ENCODE measurements at places on chromosomes 1 and 21.

- DNase-seq: no peak
Measured at GRCh38 chr1:91070298-91070697, 48.5 kb upstream of the ZNF644 start.

GRCh38 chr1:243970077-243970476 lies 81.0 kb upstream of the ZBTB18 start:
- DNase-seq: no peak

- no peak for DNase-seq
Measured at GRCh38 chr1:15674386-15675159, 9.5 kb upstream of the PLEKHM2 start.

DNA sequence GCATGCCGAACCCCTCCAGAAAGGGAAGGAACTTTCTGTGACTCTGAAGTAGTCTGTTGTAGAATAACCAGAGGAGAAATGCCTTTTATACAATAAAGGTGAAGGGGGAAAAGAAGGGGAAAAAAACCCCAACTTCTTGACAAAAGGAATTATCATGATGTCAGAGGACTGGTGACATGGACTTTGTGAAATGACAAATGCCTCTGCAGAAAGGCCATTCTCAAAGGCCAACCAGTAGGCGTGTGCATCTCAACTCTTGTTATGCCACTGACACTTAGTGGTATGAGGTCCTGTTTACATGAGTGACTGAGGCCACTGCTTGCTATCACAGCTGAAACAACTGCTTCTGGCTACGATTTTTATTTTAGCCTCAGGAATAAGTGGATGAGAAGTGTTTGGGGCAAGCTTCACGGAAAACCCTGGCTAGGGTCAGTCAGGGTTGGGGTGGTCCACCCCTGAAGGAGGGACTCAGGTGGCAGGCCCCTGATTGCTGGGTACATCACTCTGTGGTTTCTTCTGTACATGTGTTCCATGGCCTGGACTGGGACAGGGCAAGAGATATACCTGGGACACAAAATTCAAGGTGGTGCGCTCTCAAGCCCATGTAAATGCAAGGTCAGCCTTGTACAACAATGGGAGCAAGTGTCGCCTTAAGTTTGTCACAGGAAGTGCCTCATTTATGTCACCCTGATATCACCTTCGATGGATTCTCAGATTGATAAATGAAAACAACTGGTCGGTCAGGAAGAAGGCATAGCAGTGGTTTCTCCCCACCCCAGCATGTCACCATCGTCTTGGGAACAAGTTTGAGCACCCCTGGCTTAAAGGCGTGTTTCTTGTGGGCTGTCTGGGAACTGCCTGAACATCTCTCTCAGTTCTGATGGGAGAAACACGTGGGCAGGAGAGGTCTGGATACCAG lies 12.4 kb downstream of the RUNX1 start:
- DNase-seq: no peak

DNA sequence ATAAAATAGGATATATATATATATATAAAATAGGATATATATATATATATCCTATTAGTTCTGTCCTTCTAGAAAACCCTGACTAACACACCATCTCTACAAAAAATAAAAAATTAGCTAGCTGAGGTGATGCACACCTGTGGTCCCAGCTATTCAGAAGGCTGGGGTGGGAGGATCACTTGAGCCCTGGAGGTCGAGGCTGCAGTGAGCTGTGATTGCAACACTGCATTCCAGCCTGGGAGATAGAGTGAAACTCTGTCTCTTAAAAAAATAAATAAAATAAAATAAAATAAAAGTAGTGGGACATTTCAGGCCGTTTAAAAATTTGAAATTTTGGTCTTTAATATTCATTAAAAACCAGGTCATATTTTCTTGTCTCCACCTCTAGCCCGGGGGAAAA lies 4.2 kb upstream of the RRP1 start:
- DNase-seq: no peak

- no peak for DNase-seq
Measured at GRCh38 chr1:65388908-65389695, 31.4 kb upstream of the LEPR start.

DNA sequence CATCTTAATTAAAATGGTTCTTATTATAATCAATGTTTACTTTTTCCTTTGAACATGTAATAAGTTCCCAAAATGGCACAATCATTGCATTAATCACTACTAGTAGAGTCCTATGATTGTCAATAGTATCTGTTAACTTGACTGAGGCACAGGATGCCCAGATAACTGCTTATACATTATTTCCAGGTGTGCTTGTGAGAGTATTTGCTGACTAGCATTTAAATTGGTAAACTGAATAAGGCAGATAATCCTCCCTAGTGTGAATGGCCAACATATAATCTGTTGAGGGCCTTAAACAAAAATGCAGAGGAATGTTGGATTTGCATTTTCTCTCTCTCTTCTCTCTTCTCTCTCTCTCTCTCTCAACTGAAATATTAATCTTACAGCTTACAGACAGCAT lies 999.3 kb upstream of the TMPRSS15 start:
- no peak for DNase-seq

GRCh38 chr1:193185901-193186731 lies at the start of gene B3GALT2:
Gene B3GALT2, minus strand, starts transcription at chr1:193186613. Its CDS starts 5,051 bp downstream, at chr1:193181562.
- DNase-seq: peak; percentile 51

GRCh38 chr1:156795787-156796186 lies 20.9 kb downstream of the SH2D2A start:
- no peak for DNase-seq

DNA sequence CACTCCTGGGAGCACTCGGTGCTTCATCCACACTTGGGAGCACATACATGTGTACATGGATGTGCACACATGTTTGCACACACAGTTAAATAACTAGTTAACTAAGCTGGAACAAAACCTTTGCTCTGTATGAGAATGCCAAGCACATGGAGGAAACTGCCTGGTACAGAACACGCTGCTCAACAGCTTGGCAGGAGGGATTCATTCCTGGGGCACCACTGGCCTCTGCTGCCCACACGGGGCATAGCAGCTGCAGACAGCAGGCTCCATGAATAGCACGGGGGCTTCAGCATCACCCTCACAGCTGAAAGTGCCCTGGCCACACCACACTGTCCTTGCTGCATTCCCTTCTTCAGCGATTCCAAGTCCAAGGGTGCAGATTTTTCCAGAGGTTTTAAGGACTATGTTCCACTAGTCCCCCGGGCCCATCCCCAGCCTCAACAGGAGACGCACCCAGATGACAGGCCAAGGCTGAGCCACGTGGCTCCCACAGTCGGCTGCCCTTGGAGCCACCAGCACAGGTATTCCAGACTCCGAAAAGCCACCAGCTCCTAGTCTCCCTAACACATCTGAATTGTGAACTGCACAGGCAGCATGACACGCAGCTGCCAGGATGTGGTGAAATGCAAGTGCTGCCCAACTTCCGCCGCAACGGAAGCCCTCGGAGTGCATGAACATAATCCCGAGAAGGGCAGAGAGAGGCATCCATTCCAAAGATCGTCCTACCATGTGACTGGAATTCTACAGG lies 16.9 kb downstream of the NPHP4 start:
- DNase-seq: peak; percentile 52

- DNase-seq: peak; percentile 6
Measured at GRCh38 chr1:107545056-107545577, 404.3 kb downstream of the NTNG1 start.

GRCh38 chr1:157096881-157097280 lies 2.7 kb downstream of the ETV3L start:
- DNase-seq: no peak

DNA sequence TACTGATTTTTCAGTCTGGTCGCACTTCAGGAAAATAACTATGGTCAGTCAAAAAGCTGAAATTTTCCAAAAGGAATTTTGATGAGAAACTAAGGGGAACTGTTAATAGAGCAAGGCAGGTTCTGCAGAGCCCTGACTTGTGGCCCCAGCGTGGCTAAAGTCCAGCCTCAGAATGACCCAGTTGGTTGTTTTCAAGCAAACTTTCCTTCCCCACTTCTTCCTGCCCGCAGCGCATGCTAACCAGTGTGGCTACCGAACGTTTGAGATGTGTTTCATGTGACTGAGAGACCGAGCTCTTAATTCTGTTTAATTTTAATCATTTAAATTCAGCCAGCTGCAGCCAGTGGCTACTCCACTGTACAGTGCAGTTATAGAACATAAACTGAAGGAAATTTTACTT lies 6.2 kb upstream of the IL10RB start:
- no peak for DNase-seq

GRCh38 chr21:32270748-32271147 lies 8.1 kb downstream of the MIS18A start:
- DNase-seq: no peak

- DNase-seq: peak; percentile 25
Measured at GRCh38 chr1:119771016-119771415, 2.3 kb upstream of the HMGCS2 start.

- DNase-seq: no peak
Measured at GRCh38 chr1:48645883-48646282, 130.8 kb downstream of the BEND5 start.

DNA sequence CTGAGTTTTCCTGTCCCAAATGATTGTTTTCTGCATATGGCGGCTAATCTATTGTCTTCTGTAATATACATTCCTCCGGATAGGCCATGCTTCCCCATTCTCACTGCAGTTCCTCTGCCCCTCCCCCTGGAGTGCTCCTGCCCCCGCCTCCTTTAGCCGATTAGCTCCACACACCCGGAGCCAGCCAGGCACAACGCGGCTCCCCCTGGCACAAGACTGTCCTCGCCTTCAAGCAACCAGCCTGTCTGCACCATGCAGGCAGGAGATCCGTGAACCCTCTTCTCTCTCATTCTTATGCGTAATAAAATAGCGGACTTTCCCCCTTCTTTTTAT lies 18.0 kb downstream of the SERTAD4 start:
- no peak for DNase-seq

DNA sequence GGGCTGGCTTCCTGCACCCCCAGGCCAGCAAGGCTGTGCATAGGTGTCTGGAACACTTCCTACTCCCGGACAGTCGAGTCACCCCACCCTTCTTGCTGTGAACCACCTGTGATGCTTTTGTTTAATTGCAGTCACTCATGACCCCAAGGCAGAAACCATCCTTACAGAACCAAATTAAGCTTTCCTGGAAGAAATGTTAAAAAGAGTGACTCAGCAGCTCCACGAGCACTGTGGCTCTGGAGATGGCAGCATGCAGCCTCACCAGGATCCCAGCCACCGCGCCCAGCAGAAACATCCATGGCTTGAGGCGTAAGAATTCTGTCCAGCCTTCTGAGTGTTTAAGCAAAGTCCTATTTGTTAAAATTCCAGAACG lies 28.8 kb downstream of the SNAP47 start:
- peak; percentile 57 for DNase-seq

- DNase-seq: peak; percentile 95
Measured at GRCh38 chr1:101200513-101200912, 36.3 kb upstream of the S1PR1 start.

DNA sequence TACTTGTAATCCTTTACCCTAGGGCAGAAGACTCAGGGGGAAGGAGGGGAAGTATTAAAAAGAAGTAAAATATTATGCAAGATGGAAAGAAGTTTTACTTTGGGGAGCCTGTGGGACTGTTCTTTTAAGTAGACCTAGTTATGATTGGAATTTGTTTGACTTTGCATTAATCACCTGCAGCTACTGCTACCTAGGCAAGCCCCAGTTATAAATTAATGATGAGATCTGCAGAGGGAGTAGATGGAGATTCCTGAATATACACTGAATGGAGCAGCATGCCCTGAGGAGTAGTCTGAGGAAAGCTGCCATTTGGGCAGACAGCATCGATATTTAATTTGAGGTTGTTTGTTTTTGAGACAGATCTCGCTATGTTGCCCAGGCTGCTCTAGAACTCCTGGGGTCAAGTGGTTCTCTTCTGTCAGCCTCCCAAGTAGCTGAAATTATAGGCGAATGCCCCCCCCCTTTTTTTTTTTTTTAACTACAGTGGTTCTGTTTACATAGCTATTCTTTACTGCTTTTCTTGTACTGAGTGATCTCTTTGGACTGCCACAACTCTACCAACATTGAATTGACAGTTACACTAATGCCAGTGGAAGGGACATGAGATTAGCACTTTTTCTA lies 81.4 kb upstream of the SERTAD4 start:
- no peak for DNase-seq

DNA sequence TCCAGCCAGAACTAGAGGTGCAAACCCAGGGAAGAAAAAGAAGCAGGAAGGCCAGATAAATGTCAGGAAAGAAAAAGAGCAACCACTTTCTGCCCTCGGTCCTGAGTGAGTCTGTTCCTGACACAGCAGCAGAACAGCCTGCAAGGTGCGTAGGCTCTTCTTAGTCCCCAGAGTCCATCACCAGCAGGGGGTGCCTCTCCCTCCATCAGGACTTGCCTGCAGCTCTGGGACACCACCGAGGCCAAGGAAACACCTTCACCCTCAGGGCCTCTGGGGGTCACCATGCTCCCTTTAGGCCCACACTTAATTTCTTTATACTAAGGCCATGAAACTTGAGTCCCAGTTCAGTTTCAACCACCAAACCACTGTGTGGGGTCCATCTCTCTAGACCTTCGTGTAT lies 43.7 kb upstream of the NFASC start:
- no peak for DNase-seq

GRCh38 chr1:22295396-22295795 lies 152.5 kb upstream of the WNT4 start:
- no peak for DNase-seq

DNA sequence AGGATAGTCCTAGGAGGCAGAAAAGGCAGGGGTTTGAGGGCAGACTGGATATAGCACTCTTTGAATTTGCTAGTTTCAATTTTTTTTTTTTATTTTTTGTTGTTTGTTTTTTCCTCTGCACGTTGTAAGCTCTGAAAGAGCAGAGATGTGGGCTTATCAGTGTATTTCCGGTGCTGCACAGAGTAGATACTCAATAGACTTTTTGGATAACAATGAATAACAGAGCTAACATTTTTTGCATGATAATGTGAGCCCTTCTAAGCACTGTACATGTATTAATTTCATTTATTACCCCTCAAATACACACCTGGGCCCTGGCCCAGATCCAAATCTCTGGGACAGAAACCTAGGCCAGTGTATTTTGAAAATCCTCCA lies 17.1 kb upstream of the PARP1 start:
- DNase-seq: no peak

DNA sequence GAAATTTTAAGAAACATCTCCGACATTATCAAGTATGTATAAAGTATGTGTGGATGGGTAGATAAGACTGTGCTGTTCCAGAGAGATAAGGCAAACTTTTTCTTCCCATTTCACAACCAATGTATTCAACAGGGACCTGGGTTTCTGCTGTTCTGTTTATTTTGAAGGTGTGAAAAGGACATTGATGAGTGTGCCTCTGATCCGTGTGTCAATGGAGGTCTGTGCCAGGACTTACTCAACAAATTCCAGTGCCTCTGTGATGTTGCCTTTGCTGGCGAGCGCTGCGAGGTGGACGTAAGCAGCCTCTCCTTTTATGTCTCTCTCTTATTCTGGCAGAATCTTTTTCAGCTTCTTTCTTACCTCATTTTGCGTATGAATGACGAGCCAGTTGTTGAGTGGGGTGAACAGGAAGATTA lies 174.0 kb downstream of the CRB1 start:
- peak; percentile 68 for DNase-seq

DNA sequence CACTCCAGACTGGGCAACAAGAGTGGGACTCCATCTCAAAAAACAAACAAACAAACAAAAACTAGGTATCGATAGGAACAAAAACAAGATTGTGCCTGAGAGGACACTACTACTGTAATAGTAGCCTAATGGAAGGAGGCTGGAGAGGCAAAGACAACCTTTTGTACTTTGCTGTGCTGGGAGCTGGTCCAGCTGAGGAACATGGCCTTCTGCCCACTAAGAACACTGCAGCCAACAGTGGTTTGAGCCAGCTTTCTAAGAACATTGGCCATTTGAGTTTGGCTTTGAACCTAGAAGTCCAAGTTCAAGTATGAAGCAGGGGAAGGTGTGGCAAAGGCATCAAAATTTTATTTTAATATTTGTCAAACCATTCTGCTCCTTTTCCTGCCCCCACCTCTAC lies 22.7 kb upstream of the RGS8 start:
- no peak for DNase-seq

GRCh38 chr1:20063861-20064292 lies 6.1 kb upstream of the PLA2G5 start:
- DNase-seq: peak; percentile 87
